ENCODE measurements at places on chromosomes 2 and 18.

- DNase-seq, result no peak
Observed at GRCh38 chr2:138187221-138187620, 222.9 kb downstream of the HNMT start.

DNA sequence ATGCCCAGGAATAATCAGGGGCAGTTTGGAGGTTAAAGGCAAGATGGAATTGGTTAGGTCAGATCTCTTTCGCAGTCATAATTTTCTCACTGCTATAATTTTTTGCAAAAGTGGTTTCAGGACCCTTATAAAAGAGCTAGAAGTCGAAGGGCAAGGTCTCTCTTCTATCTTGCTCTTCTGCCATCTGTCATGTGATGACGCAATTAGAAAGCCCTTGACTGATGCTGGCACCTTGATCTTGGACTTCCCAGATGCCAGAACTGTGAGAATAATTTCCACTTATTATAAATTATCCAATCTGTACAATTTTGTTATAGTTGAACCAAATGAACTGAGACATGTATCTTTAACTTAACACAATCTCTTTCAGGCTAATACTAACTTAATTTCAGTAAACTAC is 6.3 kb upstream of the RALBP1 start:
- no peak for DNase-seq

- DNase-seq, result no peak
Observed at GRCh38 chr2:232400256-232401015, 6.2 kb upstream of the ALPG start.

GRCh38 chr2:7692657-7693161 is 775.5 kb downstream of the RNF144A start:
- DNase-seq, result no peak

DNA sequence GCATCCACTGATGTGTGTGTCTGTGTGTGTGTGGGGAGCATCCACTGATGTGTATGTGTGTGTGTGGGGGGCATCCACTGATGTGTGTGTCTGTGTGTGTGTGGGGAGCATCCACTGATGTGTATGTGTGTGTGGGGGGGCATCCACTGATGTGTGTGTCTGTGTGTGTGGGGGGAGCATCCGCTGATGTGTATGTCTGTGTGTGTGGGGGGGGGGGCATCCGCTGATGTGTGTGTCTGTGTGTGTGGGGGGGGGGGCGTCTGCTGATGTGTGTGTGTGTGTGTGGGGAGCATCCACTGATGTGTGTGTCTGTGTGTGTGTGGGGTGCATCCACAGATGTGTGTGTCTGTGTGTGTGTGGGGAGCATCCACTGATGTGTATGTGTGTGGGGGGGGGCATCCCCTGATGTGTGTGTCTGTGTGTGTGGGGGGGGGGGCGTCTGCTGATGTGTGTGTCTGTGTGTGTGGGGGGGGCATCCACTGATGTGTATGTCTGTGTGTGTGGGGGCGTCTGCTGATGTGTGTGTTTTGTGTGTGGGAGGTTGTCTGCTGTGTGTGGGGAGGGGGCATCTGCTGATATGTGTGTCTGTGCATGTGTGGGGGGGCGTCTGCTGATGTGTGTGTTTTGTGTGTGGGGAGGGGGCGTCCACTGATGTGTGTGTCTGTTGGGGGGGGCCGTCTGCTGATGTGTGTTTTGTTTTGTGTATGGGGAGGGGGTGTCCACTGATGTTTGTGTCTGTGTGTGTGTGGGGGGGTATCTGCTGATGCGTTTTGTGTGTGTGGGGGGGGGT is 125.9 kb downstream of the NFATC1 start:
- DNase-seq, result no peak

DNA sequence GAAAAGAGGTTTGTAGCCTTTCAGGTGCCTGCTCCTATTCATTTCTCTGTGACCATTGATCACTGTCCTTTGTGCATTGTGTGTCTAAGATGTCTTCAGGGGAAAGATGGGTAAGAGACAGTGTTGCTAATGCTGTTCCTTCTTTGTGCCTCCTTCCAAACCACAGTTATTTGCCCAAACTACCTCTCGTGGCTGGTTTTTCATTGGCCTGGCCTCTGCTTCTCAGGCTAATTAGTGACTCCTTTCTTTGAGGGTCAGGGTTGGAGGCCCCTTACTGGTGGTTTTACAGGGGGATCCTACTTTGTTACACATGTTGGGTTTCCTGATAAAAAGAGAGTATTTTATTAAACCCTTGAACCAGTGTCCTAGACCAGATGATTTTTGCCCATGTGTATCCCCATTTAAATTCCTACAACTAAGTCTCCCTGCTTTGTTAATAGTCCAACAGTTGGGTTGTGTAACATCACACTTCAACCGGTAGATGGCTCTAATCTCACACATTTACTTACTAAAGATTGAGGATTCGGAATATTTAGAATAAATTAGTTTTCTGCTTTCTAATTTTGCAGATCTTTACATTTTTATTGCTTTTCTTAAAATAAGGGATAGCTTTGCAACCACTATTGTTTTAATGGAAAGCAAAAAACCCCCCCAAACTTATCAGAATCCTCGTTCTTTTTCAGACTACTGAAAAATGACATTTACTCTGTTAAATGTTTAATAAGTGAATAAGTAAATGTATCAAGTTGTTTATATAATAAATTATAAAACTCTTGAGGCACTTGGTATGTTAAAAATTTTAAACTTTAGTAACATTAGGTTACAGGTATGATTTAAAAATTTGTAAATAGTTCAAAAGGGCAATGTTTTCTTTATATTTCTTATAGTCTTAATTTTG is 2.4 kb downstream of the MARS2 start:
- peak; percentile 54 for DNase-seq

DNA sequence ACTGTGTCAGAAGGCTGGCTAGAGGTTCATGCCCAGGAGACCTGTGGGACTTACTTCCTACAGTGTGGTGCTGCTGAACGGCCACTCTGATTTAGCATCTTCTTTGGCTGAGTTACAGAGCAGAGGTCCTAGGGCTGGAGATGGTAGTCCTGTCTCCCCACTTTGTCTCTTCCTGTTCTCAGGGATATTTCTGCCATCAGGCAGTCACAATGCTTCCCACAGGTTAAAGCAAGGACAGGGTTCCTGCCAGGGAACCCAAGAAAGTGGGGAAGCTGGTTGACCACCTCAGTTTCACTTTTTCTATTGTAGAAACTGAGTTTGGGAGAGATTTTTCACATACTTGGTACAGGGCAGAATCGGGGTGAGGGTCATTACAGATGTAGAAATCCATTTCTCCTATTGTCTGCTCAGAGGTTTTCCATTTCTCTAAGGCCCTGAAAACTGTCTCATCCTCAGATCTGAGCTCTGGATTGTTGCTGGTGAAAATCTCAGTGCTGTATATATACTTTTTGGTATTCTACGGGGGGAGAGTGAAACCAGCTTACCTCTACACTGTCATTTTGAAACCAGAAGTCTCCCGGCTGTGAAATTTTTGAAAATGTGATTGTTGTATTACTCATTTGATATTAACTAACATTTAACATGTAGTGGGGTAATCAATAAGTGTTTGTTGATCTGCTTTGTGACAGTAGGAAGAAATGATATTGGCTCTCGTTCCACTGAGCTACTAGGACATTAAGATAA is 37.0 kb upstream of the MEP1B start:
- DNase-seq, result no peak

- DNase-seq, result no peak
Observed at GRCh38 chr18:44937960-44938719, 257.5 kb downstream of the SETBP1 start.

- DNase-seq, result no peak
Observed at GRCh38 chr2:234278556-234279255, 218.2 kb downstream of the ARL4C start.

- peak; percentile 49 for DNase-seq
Observed at GRCh38 chr2:88350331-88351248, 101.9 kb downstream of the FOXI3 start.

- no peak for DNase-seq
Observed at GRCh38 chr2:189109921-189110397, 69.6 kb downstream of the COL5A2 start.

DNA sequence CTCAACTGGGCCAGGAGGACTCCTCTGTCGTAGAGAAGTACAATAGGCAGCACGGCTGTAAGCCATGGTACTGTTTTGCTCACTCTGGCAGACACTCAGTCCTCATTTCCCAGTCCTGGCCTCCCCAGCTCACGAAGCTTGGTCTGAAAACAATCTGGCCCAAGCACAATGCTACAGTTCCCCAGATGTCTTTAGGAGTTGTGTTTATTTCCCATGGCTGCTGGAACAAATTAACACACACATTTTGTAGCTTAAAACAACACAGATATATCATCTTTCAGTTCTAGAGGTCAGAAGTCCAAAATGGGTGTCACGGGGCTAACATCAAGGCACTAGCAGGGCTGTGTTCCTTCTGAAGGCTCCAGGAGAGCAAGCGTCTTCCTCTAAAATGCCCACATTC is 13.0 kb downstream of the FABP1 start:
- no peak for DNase-seq

DNA sequence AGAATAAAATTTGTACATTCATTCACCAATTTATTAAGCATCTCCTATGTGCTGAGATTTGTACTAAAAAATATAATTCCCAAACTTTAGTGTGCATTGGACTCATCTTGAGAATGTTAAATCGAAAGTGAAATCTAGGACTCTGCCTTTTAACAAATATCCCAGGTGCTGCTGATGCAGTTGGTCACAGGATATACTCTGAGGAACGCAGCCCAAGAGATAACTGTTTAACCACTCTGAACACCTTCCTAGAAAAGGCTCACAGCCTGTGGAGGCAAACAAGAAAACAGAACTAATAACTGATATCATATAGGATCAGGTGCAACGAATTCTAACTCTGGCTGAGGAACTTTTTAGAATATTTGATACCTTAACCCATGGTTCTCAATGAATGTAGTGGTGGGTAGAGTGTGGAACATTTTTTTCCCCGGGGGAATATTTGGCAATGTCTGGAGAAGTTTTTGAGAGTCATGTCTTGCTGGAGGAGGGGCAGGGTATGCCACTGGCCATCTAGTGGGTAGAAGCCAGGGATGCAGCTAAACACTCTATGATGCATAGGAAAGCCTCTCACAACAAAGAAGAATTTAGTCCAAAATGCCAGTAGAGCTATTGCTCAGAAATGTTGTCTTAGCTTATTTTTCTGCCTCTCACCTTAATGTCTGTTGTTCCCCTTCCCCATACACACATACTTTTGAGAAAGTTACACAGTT is 96.5 kb downstream of the EHBP1 start:
- no peak for DNase-seq

GRCh38 chr2:109703077-109703476 is 88.9 kb downstream of the SOWAHC start:
- DNase-seq, result no peak

GRCh38 chr18:36095936-36096519 is 28.7 kb upstream of the RPRD1A start:
- DNase-seq, result peak; percentile 51

DNA sequence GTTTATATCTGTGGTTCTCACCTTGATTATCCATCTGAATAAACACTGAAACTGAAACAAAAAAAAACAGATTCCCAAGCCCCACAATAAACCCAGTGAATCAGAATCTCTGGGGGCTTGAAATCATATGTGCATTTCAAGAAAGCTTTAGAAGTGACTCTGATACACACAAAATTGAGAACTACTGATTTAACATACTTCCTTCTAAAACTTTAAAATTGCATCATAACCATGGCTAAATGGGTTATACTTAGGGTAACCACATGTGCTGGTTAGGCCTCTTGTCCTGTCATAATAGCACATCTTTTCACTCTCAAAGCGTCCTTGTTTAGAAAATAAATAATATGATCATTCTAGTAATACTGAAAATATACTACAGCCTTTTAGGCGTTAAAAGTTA is 100.9 kb downstream of the ATAD2B start:
- DNase-seq, result no peak

DNA sequence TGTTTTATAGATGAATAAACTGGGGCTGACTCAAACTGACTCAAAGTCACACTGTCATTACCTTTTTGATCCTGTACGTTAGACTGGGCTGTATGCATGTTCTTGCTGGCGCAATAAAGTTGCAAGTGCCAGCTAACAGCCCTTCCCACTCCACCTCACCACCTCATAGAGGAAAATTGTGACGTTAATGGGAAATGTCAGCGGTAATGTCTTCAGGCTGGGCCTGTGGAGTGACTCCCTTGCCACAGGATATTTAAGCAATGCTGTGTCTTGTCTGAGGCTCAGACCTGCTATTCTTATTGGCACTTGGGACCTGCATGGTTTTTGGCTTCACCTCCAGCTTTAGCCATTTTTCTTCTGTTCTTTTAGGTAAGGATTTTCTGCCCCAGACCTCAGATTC is 25.2 kb upstream of the CASP10 start:
- DNase-seq, result no peak

DNA sequence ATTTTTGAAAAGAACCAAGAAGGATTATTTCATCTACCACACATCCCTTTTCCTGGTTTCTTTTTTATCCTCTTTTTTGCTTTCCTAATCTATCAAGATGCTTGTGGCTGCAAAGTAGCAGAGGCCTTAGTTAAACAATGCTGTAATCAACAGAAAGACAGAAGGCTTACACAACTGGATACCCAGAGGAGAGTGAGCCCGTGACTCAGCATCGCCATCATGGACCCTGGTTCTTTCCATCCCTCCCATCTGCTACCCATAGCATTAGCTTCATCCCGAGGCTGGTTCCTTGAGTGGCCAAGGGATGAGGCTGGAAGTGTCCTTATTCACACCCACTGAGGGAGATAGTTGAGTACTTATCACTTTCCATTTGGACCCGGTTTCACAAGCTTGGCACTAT is 7.5 kb upstream of the HAAO start:
- no peak for DNase-seq

DNA sequence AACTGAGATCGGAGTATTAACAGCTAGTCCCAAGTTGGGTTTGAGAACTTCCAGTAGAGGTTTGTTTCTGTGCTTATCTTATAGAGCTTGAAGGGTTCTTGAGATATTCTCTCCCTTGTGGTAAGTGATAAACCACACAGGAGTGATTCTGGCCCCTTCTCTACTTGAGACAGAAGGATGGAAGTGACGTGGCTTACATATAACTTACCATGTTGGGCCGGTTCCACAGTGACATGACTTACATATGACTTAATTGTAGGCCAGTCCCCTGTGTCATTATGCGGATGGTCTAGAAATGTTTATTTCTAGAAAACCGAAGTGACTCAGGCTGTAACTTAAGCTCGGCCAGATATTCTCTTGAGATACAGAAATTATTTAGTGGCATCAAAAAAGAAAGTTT is 62.7 kb downstream of the TRAPPC12 start:
- no peak for DNase-seq

- DNase-seq, result peak; percentile 95
Observed at GRCh38 chr2:29117636-29118303, 2.6 kb downstream of the CLIP4 start.

DNA sequence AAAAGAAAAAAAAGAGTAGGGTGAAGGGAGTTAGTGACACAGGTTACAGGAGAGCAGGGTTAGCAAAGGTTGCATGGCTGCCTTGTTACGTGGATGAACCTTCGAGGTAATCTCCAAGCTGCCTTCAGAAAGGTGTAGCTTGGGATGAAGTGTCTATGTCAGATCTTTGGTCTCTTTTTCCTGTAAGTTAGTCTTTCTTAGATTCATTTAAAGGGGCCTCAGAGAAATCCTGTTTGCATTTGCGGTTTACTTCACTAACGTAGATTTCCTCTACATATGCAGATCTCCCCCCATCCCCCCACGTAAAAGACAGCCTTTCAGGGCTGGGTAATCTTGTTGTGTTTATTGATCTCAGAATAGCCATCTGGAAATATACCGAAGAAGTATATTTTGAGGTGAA is 83.7 kb downstream of the MTA3 start:
- DNase-seq, result no peak
